ENCODE measurements at places on chromosomes 4 and X. TPM values are rescaled to one million over a fixed set of nuclear protein-coding genes. Genes with fewer than 3 reads are reported as not detected.

GRCh38 chr4:94669672-94670664, 87.8 kb upstream of the BMPR1B start:
- H3K27me3 ChIP-seq = no peaks in the 10 kb centered on the region
- peaks cover 10% of the 10 kb centered on the region for H3K4me1 ChIP-seq
- no peak overlapping the region for H3K4me3 ChIP-seq

DNA sequence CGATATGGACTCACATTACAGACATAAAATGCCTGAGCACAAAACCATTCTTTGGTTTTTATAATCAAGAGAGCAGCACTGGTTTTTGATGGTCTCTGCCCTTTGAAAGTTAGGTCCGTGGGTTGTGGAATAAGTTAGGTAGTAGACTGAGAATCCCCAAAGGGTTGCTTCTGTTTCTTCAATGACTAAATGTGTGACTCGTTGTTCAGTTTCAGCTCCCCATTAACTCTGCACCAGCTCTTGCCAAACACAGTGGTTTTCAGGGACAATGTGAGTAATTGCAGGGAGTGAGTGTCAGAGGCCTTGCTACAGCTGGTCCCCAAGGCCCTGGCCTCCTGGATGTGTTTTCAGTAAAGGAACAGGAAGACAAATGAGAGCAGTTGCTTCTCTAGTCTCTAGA, 24.8 kb downstream of the SMIM20 start:
- H3K36me3 ChIP-seq = no peaks in the 10 kb centered on the region
- no peaks in the 10 kb centered on the region for H3K27me3 ChIP-seq
- H3K27ac ChIP-seq = no peak overlapping the region
- DNase-seq = no peak

- no peak overlapping the region for H3K27ac ChIP-seq
- no peak for DNase-seq
- H3K27me3 ChIP-seq = no peaks in the 10 kb centered on the region
- no peaks in the 10 kb centered on the region for H3K36me3 ChIP-seq
- no peak overlapping the region for H3K4me3 ChIP-seq
Observed at GRCh38 chrX:128078545-128078944, 26.3 kb upstream of the ACTRT1 start.

- no peaks in the 10 kb centered on the region for H3K4me1 ChIP-seq
- H3K36me3 ChIP-seq = no peaks in the 10 kb centered on the region
- no peaks in the 10 kb centered on the region for H3K27me3 ChIP-seq
- no peak overlapping the region for H3K27ac ChIP-seq
- no peak overlapping the region for H3K4me3 ChIP-seq
Observed at GRCh38 chr4:10336471-10336870, 120.8 kb downstream of the ZNF518B start.

GRCh38 chrX:151754641-151755215, 20.2 kb downstream of the CNGA2 start:
- no peaks in the 10 kb centered on the region for H3K4me1 ChIP-seq
- H3K36me3 ChIP-seq = no peaks in the 10 kb centered on the region
- peaks cover 12% of the 10 kb centered on the region for H3K27me3 ChIP-seq
- DNase-seq = no peak
- no peak overlapping the region for H3K4me3 ChIP-seq
- H3K27ac ChIP-seq = no peak overlapping the region

- H3K4me1 ChIP-seq = peaks cover 6% of the 10 kb centered on the region
- no peaks in the 10 kb centered on the region for H3K36me3 ChIP-seq
- no peaks in the 10 kb centered on the region for H3K27me3 ChIP-seq
- DNase-seq = no peak
Observed at GRCh38 chr4:94728056-94728766, 29.5 kb upstream of the BMPR1B start.

DNA sequence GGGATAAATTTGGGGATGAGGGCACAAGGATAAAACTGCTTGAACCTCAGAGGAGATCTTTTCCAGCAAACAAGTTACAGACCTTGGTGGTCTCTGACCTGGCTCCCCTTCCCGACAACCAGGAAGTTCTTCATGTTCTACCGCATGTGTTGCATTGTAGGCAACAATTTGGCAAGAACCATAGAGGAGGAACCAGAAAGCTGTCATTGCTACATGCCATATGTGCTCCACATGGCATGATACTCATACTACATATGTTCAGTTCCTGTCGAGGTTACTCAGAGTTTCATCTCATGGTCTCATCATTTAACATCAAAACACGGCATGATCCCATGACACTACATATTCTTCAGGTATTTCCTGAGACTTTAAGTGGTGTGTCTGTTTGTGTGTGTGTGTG, 235.9 kb downstream of the OR13H1 start:
- DNase-seq = no peak
- no peak overlapping the region for H3K27ac ChIP-seq
- no peak overlapping the region for H3K4me3 ChIP-seq
- no peaks in the 10 kb centered on the region for H3K27me3 ChIP-seq
- H3K36me3 ChIP-seq = no peaks in the 10 kb centered on the region

- DNase-seq = no peak
- H3K27ac ChIP-seq = no peak overlapping the region
- H3K4me1 ChIP-seq = no peaks in the 10 kb centered on the region
- no peaks in the 10 kb centered on the region for H3K27me3 ChIP-seq
- H3K4me3 ChIP-seq = no peak overlapping the region
Observed at GRCh38 chr4:54315561-54316538, 86.8 kb downstream of the PDGFRA start.

Gene WDR17
- 1.9 TPM for total RNA-seq

GRCh38 chrX:150035531-150035930, 97.2 kb upstream of the EOLA2 start:
- H3K4me3 ChIP-seq = no peak overlapping the region
- no peaks in the 10 kb centered on the region for H3K4me1 ChIP-seq
- no peaks in the 10 kb centered on the region for H3K27me3 ChIP-seq
- no peak for DNase-seq
- H3K36me3 ChIP-seq = no peaks in the 10 kb centered on the region
- no peak overlapping the region for H3K27ac ChIP-seq

Gene PDE5A
- 20.5 TPM for total RNA-seq

- H3K36me3 ChIP-seq = no peaks in the 10 kb centered on the region
- peaks cover 3% of the 10 kb centered on the region for H3K27me3 ChIP-seq
- no peak overlapping the region for H3K4me3 ChIP-seq
- H3K27ac ChIP-seq = no peak overlapping the region
- peaks cover 3% of the 10 kb centered on the region for H3K4me1 ChIP-seq
Observed at GRCh38 chrX:47187106-47187677, 6.4 kb upstream of the UBA1 start.

Gene USP51
- total RNA-seq = 1.9 TPM

- no peaks in the 10 kb centered on the region for H3K27me3 ChIP-seq
- peaks cover 4% of the 10 kb centered on the region for H3K36me3 ChIP-seq
- no peak for DNase-seq
- no peak overlapping the region for H3K27ac ChIP-seq
Observed at GRCh38 chrX:16852617-16853179, 17.5 kb downstream of the RBBP7 start.

DNA sequence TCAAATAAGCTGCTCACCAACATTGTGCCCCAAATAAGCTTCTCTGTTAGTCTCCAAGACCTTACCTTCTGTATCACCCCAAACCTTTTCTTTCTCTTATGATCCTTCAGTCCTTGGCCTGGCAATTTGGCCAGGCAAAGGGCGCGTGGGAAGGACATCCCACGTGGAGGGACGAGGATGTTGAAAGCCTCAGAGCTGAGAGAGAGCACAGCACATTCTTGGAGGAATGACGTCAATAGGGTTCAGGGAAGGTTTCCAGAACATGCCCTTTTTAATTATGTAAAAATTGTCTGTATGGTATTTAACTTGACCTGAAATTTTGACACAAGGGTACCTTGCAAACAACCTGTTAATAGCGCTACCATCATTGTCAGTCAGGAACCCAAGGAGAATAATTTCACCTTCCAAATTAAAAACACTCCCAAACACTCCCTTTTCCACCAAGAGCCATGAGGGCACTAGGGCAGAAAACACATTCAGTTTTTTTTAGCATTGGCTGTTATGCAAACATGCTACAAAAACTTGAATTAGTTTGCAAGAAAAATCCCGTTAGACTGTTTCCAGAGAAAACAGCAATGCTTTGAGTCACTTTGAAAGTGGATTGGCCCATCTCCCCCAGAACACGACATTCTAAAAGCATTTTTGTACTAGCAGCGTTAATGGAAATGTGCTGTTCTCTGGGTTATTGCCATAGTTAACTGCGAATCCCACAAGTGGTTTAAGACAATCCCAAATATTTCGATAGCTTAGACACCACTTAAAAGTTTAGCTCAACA, 183.2 kb upstream of the PUDP start:
- H3K36me3 ChIP-seq = no peaks in the 10 kb centered on the region
- no peak overlapping the region for H3K27ac ChIP-seq
- no peak overlapping the region for H3K4me3 ChIP-seq
- no peaks in the 10 kb centered on the region for H3K4me1 ChIP-seq

Gene TEX11
- 3.7 TPM for total RNA-seq

DNA sequence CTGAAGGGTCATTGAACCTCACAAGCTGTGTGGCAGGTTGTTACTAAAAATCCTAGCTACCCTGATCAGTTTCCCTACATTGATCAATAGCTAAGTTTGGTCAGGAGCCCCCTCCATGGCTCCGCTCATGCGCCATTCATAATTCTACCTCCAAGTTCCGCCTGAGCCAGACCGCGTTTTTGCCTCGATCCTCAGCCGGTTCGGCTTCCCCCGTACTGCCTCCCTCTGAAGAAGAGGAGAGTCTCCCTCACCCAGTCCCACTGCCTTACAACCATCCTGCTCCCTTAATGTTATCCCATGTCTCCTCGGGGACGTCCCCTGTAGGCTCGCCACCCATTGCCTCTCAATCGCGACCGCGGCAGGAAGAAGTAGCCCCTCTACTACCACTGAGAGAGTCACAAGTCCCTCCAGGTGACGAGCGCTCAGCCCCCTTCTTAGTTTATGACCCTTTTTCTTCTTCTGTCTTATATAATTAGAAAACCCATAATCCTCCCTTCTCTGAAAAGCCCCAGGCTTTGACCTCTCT, 158.2 kb downstream of the DEFB131A start:
- H3K27me3 ChIP-seq = no peaks in the 10 kb centered on the region
- no peaks in the 10 kb centered on the region for H3K36me3 ChIP-seq
- H3K4me1 ChIP-seq = no peaks in the 10 kb centered on the region
- H3K27ac ChIP-seq = no peak overlapping the region

GRCh38 chr4:54571293-54572151, 86.2 kb upstream of the KIT start:
- H3K4me1 ChIP-seq = no peaks in the 10 kb centered on the region
- no peak overlapping the region for H3K4me3 ChIP-seq
- no peaks in the 10 kb centered on the region for H3K36me3 ChIP-seq
- no peak overlapping the region for H3K27ac ChIP-seq
- DNase-seq = no peak
- H3K27me3 ChIP-seq = no peaks in the 10 kb centered on the region

Gene ZCCHC12
- not detected for total RNA-seq

Gene ADH7
- not detected for total RNA-seq

DNA sequence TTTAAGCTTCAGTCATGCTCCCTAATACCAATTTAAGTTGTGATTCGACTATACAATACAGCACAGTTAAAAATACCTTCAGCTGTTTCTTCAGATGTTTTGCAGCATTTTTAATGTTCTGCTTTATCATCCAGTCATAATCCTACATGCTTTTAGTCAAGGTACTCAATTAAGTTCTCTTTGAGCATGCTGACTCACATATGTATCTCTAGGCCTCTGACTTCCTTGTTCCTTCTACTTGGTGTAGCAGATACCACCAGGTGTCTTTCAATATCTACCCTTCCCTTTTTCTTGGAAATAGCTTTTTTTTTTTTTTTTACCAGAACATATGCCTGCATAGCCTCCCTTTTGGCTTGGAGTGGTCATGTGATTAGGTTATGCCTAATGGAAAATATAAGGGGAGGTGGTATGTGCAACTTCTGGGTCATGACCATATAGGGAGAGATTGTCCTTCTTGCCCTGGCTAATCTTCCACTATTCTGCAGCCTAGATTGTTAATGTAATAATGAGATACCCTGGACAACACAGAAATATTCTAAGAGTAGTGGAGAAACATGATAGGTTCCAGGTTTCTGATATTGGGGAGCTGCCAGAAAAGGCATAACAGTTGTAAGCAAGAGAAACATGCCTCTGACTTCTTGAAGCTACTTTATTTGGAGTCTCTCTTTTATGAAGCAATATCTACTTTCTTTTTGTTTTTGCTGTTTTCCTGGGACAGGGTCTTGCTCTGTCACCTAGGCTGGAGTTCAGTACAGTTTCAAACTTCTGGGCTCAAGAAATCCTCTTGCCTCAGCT, 737.2 kb upstream of the SLIT2 start:
- no peaks in the 10 kb centered on the region for H3K36me3 ChIP-seq
- H3K4me3 ChIP-seq = no peak overlapping the region
- H3K27me3 ChIP-seq = no peaks in the 10 kb centered on the region
- no peaks in the 10 kb centered on the region for H3K4me1 ChIP-seq

- H3K27ac ChIP-seq = no peak overlapping the region
- H3K27me3 ChIP-seq = no peaks in the 10 kb centered on the region
- no peak overlapping the region for H3K4me3 ChIP-seq
- no peaks in the 10 kb centered on the region for H3K36me3 ChIP-seq
Observed at GRCh38 chr4:77905651-77906263, 43.1 kb downstream of the MRPL1 start.

DNA sequence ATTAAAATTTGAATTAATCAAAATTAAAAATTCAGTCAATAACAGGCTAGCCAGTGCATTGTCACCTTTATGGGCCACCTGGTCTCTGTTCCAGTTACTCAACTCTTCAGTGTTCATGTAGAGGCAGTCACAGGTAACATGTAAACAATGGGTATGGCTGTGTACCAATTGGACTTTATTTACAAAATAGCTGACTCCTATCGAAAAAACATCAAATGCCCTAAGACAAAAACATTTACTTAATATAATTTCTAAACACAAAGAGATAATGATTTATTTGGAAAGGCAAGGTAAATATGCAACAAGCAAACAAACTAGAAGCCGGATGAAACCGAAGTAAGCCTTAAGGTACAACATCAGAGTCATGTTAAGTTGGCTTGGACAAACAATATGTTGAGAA, 8.8 kb downstream of the TMEM150C start:
- H3K36me3 ChIP-seq = no peaks in the 10 kb centered on the region
- no peak overlapping the region for H3K4me3 ChIP-seq
- no peak overlapping the region for H3K27ac ChIP-seq

Gene RRH
- not detected for total RNA-seq
